ENCODE measurements at places on chromosomes 5 and 9.

DNA sequence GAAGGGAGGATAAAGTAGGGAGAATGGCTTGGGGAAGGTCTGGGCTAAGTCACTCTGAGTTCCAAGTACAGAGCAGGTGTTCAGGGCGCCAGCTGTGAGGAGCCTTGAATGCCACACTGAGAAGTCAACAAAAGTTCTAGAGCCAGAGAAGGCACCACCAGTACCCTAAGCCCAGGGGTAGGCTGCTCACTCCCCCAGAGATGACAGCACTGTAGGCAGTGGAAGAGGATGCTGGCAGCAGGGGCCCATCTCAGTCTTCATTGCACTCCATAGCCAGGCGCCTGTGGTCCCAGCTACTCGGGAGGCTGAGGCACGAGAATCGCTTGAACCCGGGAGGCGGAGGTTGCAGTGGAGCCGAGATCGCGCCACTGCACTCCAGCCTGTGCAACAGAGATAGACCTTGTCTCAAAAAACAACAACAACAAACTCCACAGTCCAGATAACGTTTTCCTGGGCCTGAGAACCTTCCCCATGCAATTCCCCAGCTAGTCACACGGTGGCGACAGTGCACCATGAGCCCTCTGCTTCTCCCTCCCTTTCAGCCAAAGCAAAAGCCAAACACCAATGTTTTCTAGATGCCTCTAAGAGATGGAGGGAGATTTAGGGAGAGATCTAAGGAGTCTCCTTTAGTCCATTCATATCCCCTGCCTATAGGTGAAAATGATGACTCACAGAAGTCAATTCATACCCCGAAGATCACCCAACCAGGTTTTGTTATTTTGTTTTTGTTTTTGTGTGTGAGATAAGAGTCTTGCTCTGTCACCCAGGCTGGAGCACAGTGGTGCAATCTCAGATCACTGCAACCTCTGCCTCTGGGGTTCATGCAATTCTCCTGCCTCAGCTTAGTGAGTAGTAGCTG, 19.8 kb upstream of the NSD1 start:
- peak; percentile 26 for DNase-seq

DNA sequence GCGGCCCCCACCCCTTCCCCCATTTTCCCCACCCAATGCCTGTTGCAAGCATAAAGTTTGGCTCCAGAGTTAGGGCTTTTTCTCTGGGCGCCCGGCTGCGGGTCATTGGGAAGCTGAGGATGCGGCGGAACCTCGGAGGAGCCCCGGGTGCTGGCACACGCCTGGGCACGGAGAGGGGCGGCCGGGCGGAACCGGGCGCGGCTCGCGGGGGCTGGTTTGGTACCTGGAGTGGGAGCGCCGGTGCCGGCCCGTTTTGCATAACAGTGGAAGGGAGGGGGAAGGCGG, 1.2 kb downstream of the PPARGC1B start:
- DNase-seq, result peak; percentile 8

DNA sequence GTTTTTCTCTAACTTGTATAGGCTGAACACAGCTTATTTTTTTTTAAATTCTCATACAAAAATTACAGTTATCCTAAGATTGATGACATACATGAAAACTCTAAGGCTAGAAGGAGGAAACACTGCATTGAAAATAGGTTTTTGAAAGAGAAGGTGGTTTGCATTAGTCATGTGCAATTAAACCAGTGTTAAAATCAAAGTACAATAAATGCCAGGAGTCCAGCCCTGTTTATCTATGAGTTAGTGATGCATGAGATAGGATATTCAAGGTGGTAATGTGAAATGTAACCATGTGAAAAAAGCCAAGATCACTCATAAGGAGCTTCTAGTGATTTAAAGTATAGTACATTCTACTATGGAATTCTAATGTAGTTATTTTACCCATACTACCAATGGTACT, 444.9 kb upstream of the CYLC2 start:
- no peak for DNase-seq

DNA sequence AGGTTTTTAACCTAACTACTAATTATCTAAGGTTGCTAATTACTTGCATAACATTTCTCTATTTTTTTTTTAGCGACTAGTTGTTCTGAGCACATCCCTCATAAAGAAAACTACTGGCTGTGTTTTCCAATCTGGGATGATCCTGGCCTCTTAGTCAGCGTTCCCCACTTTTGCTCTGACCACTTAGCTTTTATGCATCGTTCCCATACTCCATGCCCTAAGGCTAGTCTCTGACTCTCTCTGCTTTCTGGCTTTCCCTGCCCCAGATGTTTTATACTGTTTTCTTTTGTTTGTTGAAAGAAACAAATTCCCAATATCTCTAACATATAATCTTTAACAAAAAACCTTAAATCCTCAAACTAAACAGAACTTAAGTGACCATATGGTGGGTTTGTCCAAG, 217.9 kb downstream of the SPATA31D1 start:
- no peak for DNase-seq

DNA sequence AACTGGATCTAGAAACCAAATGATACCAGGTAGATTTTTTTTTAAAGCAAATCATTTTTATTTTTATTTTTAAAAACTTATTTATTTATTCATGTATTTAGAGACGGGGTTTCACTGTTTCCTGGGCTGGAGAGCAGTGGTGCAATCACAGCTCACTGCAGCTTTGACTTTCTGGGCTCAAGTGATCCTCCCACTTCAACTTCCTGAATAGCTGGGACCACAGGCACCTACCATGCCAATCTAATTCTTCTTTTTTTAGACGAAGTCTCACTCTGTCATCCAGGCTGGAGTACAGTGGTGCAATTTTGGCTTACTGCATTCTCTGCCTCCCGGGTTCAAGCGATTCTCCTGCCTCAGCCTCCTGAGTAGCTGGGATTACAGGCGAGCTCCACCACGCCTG, 41.3 kb upstream of the CDK20 start:
- DNase-seq, result no peak

DNA sequence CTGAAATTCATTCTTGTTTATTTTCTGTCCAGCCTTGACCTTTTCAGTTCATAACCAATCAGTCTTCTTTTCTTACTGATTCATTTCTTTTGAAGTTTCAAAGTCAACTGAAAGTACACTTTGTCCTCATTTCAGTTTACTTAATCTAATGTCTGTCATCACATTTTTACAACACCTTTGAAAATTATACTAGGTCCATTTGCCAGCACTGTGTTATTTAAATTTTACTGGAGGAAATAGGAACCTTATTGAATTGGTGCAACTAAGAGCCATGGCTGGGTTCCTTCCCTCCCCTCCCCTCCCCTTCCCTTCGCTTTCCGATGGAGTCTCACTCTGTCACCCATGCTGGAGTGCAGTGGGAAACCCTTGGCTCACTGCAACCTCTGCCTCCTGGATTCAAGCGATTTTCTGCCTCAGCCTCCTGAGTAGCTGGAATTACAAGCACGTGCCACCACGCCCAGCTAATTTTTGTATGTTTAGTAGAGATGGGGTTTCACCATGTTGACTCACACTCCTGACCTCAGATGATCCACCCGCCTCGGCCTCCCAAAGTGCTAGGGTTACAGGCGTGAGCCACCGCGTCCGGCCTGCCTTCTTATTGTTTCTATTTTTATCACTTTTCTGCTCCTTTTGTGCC, 6.3 kb downstream of the RMI1 start:
- no peak for DNase-seq

GRCh38 chr9:135343837-135344522, 135.6 kb upstream of the PPP1R26 start:
- no peak for DNase-seq

DNA sequence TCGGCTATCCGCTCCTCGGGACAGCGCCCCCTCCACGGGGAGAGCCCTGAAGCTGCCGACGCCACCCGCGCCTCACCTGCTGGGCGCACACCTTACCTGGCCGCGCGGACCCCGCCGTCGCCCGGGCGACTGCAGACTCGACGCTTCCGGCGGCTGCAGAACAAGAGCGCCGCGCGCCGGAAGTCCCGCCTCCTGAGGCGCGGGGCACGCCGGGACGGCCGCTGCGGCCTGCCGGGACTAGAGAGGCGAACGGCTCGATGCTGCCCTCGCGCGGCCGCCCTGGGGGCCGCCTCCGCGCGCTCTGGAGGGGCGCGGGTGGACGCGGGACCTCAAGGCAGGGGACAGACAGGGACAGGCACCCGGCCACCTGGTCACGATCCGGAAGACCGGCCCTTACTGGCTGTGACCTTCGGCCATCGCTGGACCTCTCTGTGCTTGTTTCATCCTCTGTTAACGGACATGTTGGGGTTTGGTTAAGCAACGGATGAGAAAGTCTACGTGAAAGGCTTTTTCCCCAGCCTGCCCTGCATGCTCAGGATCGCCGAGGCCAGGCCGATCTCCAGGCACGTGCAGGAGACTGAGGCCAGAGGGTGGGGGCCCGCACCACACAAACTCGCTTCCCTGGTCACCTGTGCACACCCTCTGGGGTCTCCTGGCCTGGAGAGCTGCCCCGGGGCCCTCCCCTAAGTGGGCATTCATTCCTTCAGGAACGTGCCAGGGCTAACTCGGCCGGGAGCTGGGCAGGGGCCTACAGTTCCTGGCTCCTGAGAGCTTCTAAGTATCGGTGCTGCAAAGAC, at the start of gene SNAPC4:
Gene SNAPC4, minus strand, starts transcription at position 133 of the 797 bp plus-strand sequence. CDS start 1,742 bp downstream, outside the sequence.
- DNase-seq, result no peak

DNA sequence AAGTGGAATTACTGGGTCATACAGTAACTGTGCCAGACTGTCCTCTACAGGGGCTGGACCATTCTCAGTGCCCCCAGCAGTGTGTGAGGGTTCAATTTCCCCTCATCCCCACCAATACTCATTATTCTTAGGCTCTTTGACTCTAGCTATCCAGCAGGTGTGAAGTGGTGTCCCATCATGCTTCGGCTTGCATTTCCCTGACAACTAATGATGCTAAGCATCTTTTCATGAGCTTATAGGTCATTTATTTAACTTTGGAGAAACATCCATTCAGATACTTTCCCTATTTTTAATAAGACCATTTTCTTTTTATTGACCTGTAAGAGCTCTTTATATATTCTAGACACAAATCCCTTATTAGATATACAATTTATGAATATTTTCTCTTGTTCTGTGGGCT, 63.6 kb downstream of the ADAMTS2 start:
- DNase-seq, result no peak

- DNase-seq, result no peak
These were observed 27.4 kb upstream of the CEP120 start for GRCh38 chr5:123450640-123451039.

- DNase-seq, result peak; percentile 32
These were observed 148.7 kb upstream of the ERCC6L2 start for GRCh38 chr9:95726756-95727155.

GRCh38 chr9:90974016-90974415, 172.4 kb downstream of the SYK start:
- no peak for DNase-seq

GRCh38 chr5:21058289-21058688, 1070.3 kb upstream of the CDH18 start:
- no peak for DNase-seq

DNA sequence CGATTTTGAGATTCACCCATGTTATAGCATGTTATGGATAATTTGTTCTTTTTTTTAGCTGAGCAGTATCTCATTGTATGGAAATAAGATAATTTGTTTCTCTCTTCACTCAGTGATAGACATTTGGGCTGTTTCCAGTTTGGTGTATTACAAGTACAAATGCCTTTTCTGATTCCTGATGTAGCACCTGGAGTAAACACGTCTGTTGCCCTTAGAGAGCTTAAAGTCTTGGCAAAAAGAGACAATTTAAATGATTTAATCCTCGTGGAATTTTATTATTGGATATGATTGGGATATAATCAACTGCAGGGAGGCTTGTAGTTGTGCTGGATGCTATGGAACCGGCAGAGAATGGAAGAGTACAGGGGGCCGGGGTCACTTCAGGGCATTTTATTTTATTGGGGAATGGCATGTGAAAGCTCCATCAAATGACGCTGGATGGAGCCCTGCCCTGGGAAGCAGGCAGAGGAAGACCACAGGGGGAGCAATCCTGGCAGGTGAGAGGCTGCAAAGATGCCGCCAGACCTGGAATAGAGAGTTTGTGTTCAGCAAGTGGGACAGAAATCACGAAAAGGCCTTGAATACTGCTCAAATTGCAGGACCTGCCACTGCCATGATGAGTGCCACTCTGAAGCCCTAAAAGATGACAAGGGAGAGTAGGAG, 31.0 kb upstream of the TGFBI start:
- DNase-seq, result no peak

- DNase-seq, result no peak
These were observed 33.0 kb upstream of the NFIB start for GRCh38 chr9:14346811-14347405.

GRCh38 chr5:78983601-78984438, 1.3 kb downstream of the ARSB start:
- DNase-seq, result no peak

- DNase-seq, result no peak
These were observed 3.9 kb downstream of the AMACR start for GRCh38 chr5:34003941-34004340.

- DNase-seq, result no peak
These were observed 540.8 kb downstream of the PRELID2 start for GRCh38 chr5:145294331-145294730.

All from SK-N-MC (cell line).